CD14-positive monocyte (primary cell): ENCODE measurements at places on chromosomes 1 and 21. TPM values are rescaled to one million over a fixed set of nuclear protein-coding genes. Genes with fewer than 3 reads are reported as not detected.

The COL11A1 gene
- not detected in 2 replicates for polyA plus RNA-seq

GRCh38 chr1:47821760-47822159 is 175.4 kb downstream of the TRABD2B start:
- no peak for DNase-seq

DNA sequence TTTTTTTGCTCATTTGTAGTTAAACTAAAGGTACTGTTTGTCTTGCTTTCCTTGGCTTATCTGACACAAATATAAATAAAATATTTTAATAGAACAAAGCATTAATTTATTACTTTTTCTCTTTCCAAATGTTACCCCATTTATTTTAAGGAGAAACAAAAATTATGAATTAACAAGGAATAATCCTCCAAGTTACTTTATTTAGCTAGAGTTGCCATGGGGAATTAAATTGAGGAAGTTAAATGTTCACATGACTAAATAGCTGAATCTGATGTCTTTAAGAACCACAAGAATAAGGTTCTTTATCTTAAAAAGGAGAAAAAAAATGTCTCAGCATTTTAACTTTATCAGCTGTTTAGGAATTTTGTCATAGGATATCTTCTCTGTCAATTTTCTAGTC is 12.3 kb downstream of the ATG4C start:
- peak; percentile 56 for DNase-seq

- DNase-seq = no peak
Observed at GRCh38 chr1:227943381-227944089, 4.2 kb downstream of the WNT9A start.

- no peak for DNase-seq
Observed at GRCh38 chr1:24896176-24896575, 33.9 kb downstream of the RUNX3 start.
